ENCODE measurements at places on chromosomes 1 and 21.

- no peak for DNase-seq
These were observed 116.1 kb downstream of the SPATA17 start for GRCh38 chr1:217747156-217747769.

DNA sequence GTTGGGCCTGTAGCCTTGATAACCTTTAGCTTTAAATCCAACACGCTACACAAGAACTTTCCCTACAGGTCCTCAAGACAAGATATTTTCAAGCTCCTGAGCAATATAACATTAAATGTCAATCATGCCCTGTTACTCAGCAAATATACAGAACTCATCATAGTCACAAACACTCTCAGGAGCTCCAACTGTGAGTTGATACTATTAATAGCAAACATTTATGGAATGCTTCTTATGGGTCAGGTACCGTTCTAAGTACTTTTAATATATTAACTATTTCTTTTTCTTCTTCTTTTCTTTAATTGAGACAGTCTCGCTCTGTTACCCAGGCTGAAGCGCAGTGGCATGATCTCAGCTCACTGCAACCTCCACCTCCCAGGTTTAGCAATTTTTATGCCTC is 10.1 kb downstream of the EYA3 start:
- no peak for DNase-seq

- DNase-seq, result peak; percentile 86
These were observed 104.1 kb downstream of the XCL2 start for GRCh38 chr1:168439456-168440375.

GRCh38 chr1:22832414-22832786 is 121.8 kb downstream of the EPHB2 start:
- no peak for DNase-seq

GRCh38 chr1:150577557-150578271 is 1.7 kb downstream of the MCL1 start:
- no peak for DNase-seq

GRCh38 chr1:167631936-167632614 is 2.0 kb downstream of the RCSD1 start:
- peak; percentile 68 for DNase-seq

DNA sequence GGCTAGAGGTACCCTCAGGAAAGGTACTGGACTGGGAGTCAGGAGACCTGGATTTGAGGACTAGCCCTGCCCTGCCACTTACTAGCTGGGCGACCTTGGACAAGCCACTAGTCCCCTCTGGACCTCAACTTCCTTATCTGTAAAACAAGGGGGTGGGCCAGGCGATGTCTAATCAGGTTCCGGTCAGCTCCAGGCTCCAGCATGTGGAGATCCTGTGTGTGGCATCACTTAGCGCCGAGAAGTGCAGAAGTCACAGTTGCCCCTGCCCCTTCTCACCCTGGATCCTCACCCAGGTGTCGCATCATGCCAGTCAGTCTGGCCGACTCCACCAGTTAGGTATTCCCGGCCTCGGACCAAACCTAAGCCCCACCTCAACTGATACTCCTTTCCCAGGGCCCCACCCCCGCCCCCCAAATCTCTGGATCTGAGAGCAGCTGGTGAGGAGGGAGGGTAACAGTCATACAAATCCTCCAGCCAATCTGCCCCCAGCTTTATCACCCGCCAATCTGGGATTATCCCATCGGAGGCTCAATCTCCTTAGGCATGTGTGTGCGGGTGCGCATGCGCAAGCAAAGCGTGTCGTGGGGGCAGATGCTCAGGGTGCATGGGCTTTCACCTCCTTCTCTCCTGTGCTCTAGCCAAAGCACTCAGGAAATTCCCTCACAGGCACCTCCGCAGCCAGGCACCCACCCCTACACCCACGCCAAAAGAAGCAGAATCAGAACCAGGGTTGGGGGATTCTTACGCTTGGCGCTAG is 5.4 kb downstream of the CELF3 start:
- no peak for DNase-seq

DNA sequence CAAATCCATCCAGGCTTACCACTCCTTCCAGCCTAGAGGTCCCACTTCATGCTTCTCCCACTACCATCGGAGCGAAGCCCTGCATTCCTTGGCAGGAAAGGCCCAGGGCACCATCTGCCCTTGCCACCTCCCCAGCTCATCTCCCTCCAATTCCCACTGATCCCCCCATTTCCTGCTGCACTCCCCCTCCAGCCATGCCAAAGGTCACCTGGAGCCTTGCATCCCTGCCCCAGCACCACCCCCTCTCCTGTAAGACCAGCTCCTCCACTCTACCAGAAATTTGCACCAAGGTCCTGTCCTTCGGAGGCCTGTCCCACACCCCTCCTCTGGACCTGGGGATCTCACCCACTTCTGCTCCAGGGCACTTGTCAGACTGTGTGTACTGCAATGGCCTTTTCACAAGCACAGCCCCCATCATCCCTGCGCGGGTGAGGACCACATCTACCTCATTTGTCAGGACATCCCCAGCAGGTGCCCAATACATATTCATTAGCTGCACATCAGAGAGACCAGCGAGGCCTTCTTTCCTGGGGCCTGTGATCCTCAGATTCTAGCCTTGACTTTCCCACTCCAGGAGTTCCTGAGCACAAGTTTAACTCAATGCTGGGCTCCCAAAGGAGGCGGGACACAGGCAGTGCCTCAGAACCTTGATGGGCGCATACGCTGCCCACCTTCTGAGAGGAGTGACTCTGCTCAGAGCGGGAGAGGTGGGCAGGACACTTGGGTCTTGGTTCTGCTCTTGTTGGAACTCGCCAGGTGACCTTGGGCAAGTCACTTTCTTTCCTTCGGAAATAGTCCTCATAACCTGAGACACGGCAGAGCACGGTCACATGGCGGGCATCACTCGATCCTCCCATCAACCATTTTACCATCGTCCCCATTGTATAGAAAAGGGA is 49.9 kb upstream of the EDN2 start:
- DNase-seq, result no peak

- DNase-seq, result no peak
These were observed 85.9 kb downstream of the PSMG1 start for GRCh38 chr21:39097335-39097861.

DNA sequence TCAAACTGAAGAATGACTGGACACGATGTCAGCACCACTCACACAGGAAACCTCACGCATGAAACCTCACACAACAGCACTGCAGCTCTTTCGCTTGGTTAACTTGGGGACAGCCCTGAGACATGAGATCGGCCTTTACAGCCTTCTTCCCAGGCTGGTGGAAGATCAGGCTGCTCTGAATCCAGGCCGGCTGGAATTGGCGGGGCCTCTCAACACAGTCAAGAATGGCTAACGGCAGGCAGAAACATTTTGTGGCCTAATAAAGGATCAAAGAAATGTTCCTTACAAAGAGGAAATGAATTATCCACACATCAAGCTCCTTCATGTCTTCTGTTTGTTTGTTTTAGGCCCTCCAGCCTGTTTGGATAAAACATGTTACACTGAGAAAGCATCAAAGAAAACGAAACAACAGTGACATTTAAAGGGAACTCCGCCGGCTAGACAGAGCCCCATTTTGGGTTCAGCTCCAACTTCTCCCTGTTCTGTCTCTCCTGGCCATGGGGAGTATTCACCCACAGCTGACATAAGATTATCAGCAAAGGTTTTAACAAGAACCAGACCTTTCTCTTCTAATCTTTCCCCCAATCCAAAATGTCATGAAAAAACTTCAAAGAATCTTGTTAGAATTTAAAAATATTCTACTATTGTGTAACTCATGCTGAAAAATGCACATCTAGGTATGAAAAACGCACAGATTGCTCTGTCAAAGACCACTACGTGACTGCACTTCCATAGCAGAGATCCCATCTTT is 131.2 kb downstream of the SLC45A1 start:
- peak; percentile 25 for DNase-seq

- DNase-seq, result no peak
These were observed 2.7 kb upstream of the CDC42BPA start for GRCh38 chr1:227321035-227321434.

GRCh38 chr1:22792396-22793160 is 81.9 kb downstream of the EPHB2 start:
- no peak for DNase-seq

DNA sequence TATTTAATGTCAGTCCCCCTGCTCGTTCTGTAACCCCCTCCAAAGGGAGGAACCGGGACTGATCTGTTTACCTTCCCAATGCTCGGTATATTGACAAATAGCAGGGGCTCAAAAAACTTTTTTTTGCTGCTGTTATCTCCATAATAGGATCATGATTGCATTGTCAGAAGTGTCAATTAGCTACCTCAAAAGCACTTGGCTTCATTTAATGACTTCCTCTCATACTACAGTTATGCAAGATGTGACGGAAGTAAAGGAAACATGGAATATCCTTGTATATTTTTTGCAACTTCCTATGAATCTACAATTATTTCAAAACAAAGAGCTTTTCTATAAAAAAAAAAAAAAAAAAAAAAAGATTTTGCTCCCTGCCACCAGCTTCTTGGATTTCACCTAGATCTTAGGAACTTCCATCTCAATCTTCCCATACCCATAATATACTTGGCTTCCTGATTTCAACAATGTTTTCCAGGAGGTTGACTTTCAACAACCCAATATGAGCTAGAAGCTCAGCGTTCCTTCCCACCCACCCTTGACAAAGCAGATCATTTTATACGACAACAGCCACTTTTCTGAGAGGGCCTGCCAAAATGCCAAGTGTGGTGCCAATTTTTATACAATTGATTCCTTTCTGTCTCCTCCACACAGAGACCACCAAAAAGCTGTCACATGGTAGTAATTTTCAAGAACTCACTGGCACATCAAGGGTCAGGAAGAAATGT is 71.7 kb downstream of the SETD4 start:
- no peak for DNase-seq

- DNase-seq, result no peak
These were observed 8.3 kb downstream of the TNNT2 start for GRCh38 chr1:201369209-201369608.

- no peak for DNase-seq
These were observed 2.3 kb downstream of the ACTL8 start for GRCh38 chr1:17757426-17757825.

- no peak for DNase-seq
These were observed 96.4 kb upstream of the KCNJ6 start for GRCh38 chr21:38012672-38013071.

DNA sequence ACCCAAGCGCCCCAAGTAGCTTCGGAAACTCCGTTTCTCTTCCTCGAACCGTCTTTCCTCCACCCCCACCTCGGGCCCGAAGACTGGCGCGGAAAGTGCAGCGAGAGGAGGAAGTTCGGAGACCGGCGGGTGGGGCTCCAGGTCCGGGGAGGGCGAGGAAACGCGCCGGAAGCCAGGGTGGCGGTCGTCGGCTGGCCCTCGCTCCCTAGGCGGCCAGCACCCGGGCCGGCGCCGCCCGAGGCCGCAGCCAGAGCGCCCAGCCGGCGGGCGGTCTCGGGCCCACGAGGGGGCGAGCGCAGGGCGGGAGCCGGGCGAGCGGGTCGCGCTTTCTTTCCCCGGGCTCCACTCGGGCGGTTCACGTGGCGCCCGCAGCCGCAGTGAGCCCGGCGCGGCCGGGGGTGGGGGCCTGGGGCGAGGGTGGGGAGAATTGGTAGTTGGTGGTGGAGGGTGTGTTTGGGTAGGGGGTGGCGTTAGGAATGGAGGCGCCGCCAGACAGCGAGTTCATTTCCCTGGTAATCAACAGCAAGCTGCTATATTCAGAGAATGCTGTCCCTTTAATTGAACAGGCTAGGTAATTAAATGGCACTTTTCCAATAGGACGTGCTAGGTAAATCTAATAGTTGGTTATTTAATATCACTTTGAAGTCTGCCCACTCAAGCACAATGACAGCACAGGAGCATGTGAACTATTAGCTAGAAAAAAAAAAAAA is 6.7 kb downstream of the LMO4 start:
- DNase-seq, result peak; percentile 75

- DNase-seq, result peak; percentile 17
These were observed 13.2 kb downstream of the ST7L start for GRCh38 chr1:112605633-112606327.

- DNase-seq, result no peak
These were observed 5.1 kb downstream of the PEF1 start for GRCh38 chr1:31639543-31639942.

- DNase-seq, result no peak
These were observed 46.4 kb upstream of the ADGRL4 start for GRCh38 chr1:79052829-79053449.

DNA sequence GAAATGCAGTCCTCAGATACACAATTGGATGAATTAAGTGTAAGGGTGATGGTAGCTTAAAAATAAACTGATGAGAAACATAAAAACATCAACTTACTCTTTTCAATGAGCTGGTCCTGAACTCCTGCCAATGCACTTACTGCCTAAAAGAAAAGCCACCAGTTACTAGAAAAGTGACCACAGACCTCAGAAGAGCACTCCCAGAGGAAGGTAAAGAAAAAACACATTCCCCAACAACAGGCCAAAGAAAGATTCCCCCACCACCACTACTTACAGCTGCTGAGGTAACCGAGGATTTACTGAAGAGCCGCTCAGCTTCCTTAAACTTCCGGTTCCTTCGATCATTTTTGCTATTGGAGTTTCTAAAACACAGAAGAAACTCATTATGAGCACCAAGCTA is 5.4 kb downstream of the MEAF6 start:
- no peak for DNase-seq

GRCh38 chr1:235473806-235474205 is 30.4 kb downstream of the B3GALNT2 start:
- DNase-seq, result no peak

DNA sequence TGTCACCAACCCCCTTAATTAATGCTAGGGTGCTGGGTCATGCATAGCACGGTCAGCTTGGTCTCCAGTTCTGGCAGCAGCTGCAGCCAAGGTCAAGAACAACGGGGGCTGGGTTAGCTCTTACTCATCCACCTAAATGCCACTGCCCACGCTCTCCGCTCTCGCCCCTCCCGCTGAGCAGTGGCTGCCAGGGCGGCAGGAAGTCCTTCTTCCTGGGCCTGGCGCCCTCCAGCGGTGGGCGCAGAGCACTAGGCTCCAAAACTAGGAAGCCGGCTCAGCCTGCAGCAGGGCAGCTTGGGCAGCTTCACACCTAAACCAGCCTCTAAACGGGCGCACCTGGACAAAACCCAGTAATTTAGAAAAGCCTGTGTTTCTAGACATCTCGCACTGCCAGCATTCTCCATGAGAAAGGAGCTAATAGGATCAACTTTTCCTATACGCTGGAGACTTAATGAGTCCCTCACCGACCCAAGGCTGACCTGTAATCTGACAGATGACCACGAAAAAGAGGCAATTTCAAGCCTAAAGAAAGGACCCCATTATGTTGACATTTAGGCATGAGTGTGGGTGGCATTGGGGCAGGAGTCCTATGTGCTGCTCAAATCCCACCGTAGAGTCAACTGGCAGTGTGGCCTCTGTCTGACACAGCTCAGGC is 78.4 kb upstream of the LRRN2 start:
- DNase-seq, result peak; percentile 88

GRCh38 chr1:184373155-184373554 is 13.7 kb upstream of the C1orf21 start:
- DNase-seq, result no peak

- no peak for DNase-seq
These were observed 29.2 kb downstream of the MAPKAPK2 start for GRCh38 chr1:206713910-206714312.

DNA sequence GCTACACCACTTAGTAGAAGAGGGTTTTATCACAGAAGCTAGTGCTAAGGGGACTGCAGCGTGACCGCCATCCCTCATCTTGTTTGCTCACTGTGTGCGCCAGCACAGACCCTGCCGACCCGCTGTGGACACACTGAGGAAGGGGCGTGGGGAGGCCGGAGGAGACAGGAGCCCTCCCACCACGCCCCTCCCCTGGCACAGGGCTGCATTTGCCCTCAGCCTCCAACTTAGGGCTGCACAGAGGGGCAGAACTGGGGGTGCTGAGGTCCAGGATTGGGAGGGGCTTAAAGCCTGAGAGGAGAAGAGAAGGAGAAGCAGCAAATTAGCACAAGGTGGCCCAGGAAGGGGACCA is 37.2 kb downstream of the RRP1 start:
- DNase-seq, result no peak
